ENCODE measurements at places on chromosomes 16 and 17.

GRCh38 chr17:64327201-64327930 lies 63.3 kb downstream of the PECAM1 start:
- no peaks in the 10 kb centered on the region for H3K27me3 ChIP-seq
- peaks cover 45% of the 10 kb centered on the region for H3K4me1 ChIP-seq
- H3K36me3 ChIP-seq, result peaks cover 6% of the 10 kb centered on the region
- ATAC-seq, result no peak

DNA sequence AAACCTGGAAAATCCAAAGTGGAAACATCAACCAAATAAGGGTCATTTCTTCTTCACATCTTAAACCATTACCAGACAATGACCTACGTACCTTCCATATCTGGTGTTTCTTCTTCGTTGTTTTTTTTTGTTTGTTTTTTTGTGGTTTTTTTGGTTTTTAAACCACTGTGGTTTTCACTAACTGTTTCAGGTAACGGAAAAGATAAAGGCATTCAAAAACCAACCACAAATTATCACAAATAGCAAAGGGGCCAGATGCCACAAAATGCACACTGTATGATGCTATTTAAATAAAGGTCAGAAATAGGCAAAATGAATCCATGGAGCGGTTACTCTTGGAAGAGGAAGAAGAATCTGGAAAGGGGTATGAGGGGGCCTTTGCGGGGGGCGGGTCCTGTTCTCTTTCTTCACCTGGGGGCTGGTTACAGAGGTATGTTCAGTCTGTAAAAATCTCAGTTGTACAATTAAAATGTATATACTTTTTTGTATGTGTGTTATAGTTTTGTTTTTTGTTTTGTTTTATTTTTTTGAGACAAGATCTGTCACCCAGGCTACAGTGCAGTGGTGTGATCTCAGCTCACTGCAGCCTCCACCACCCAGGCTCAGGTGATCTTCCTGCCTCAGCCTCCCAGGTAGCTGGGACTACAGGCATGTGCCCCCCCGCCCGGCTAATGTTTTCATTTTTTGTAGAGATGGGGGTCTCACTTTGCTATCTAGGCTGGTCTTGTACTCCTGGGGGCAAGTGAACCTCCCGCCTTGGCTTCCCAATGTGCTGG lies 29.6 kb downstream of the LITAF start:
- peak overlapping the region; percentile 31 for H3K27ac ChIP-seq
- no peak overlapping the region for H3K4me3 ChIP-seq
- no peak for ATAC-seq
- H3K36me3 ChIP-seq, result peaks cover 71% of the 10 kb centered on the region

- H3K4me3 ChIP-seq, result no peak overlapping the region
- no peaks in the 10 kb centered on the region for H3K36me3 ChIP-seq
- peaks cover 35% of the 10 kb centered on the region for H3K27me3 ChIP-seq
- no peak for ATAC-seq
- no peaks in the 10 kb centered on the region for H3K4me1 ChIP-seq
Observed at GRCh38 chr17:6079155-6079888, 9.1 kb downstream of the WSCD1 start.

- no peaks in the 10 kb centered on the region for H3K36me3 ChIP-seq
- no peak overlapping the region for H3K27ac ChIP-seq
- ATAC-seq, result no peak
Observed at GRCh38 chr16:84360170-84360569, 8.2 kb upstream of the ATP2C2 start.

DNA sequence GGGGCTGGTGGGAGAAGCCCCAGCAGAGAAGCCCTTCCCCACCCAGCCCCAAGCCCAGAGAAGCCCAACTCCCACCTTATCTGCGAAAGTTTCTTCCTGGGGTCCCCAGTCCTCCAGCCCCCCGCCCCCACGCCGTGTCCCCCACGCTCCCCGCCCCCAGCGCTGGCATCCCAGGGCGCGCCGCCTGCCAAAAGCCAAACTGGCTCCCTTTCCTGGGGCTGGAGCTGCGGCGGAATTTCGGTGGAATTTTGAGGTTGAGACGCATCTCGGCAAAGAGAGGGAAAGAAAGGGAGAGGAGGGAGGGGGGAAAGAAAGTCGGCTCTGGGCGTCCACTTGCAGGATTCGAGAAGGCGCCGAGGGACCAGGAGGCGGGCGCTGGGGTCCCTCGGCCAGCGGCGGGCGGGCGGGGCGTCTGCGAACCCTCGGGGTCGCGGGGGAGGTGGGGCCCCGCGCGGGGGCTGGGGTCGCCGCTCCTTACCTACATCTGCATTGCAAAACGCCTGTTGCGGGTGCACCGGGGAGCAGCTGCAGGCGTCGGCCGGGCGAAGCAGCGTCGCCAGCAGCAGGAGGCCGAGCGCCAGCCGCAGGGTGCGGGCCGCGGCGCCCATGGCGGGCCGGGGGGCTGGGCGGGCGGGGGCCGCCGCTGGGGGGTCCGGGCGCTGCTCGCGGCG lies 571 bp downstream of the TIMP2 start:
- peak; percentile 2 for ATAC-seq
- peak overlapping the region; percentile 76 for H3K4me3 ChIP-seq

GRCh38 chr16:57923841-57924240 lies 47.1 kb downstream of the CNGB1 start:
- H3K4me3 ChIP-seq, result no peak overlapping the region
- no peaks in the 10 kb centered on the region for H3K36me3 ChIP-seq
- peaks cover 52% of the 10 kb centered on the region for H3K27me3 ChIP-seq
- no peak overlapping the region for H3K27ac ChIP-seq
- H3K4me1 ChIP-seq, result no peaks in the 10 kb centered on the region
- no peak for ATAC-seq

GRCh38 chr17:50928646-50929045 lies 62.5 kb upstream of the TOB1 start:
- H3K4me1 ChIP-seq, result peaks cover 26% of the 10 kb centered on the region
- no peaks in the 10 kb centered on the region for H3K36me3 ChIP-seq
- no peak overlapping the region for H3K4me3 ChIP-seq
- ATAC-seq, result no peak
- H3K27ac ChIP-seq, result no peak overlapping the region

- H3K27me3 ChIP-seq, result peaks cover 11% of the 10 kb centered on the region
- no peak overlapping the region for H3K4me3 ChIP-seq
- no peak overlapping the region for H3K27ac ChIP-seq
- ATAC-seq, result no peak
Observed at GRCh38 chr17:77877036-77877435, 81.5 kb upstream of the TNRC6C start.

DNA sequence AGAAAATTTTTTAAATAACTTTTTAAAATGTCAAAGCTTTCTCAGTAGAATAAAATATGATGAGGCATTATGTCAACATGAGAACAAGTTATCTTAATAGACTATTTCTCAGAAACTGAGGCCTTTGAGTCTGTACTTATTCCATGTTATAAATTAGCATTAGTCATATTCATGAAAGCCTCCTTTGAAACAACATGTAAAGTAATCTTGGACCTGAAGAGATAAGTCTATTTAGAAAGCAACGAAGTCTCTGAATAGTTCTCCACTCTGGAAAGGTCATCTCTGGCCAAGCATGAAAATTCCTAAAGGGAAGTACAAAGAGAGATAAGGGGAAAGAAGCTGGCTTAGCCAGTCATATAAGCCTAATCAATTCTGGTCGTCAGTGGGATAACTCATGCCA lies 150.8 kb downstream of the CYB561 start:
- no peak for ATAC-seq
- no peak overlapping the region for H3K4me3 ChIP-seq
- H3K27ac ChIP-seq, result no peak overlapping the region
- H3K4me1 ChIP-seq, result no peaks in the 10 kb centered on the region
- H3K36me3 ChIP-seq, result peaks cover 20% of the 10 kb centered on the region

DNA sequence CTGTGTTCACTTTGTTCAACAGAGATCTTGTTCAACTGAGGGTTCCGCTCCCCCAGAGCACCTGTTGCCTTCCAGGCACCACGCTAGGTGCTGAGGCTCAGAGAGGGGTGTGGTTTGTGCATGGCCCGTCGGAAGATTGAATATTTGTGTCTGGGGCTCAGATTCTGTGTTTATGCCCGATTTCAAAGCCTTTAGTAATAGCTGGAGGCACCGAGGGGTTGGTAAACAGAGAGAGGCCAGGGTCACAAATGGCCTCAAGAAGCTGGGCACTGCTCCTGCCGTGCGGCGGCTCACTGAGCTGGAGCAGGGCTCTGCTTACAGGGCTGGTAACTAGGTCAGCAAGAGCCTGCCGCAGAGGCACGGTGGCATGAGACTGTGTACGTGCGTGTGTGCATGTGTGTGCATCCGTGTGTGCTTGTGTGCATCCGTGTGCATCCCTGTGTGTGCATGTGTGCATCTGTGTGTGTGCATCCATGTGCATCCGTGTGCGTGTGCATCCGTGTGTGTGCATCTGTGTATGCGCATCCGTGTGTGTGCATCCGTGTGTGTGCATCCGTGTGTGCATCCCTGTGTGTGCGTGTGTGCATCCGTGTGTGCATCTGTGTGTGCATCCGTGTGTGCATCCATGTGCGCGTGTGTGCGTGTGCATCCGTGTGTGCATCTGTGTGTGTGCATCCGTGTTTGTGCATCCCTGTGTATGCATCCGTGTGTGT lies 5.4 kb downstream of the ITGAE start:
- peak overlapping the region; percentile 33 for H3K4me3 ChIP-seq
- H3K4me1 ChIP-seq, result peaks cover 69% of the 10 kb centered on the region
- no peaks in the 10 kb centered on the region for H3K27me3 ChIP-seq
- ATAC-seq, result peak; percentile 35
- H3K36me3 ChIP-seq, result peaks cover 11% of the 10 kb centered on the region

- peak overlapping the region; percentile 72 for H3K27ac ChIP-seq
- H3K4me3 ChIP-seq, result no peak overlapping the region
- peaks cover 24% of the 10 kb centered on the region for H3K36me3 ChIP-seq
- H3K27me3 ChIP-seq, result no peaks in the 10 kb centered on the region
- peak; percentile 77 for ATAC-seq
Observed at GRCh38 chr16:84751947-84752346, 52.1 kb downstream of the USP10 start.

DNA sequence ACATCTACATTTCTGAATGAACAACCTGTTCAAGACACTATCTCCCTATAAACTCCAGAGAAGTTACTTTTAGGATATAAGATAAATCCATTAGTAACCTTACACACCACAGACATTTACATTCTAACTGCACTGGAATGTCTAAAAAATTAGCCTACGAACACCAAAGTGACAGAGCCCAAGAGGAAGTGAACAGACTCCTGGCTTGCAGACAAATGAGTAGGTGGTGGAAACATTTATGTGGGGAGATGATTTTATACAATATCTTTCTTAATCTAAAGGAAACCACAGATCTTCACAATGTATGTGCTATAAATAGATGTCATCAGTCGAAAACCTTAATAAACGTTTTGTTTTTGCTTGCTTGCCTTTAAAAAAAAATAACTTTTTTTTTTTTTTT lies 18.8 kb downstream of the ZNF652 start:
- no peaks in the 10 kb centered on the region for H3K27me3 ChIP-seq
- H3K36me3 ChIP-seq, result peaks cover 10% of the 10 kb centered on the region
- peak; percentile 52 for ATAC-seq
- H3K4me3 ChIP-seq, result peak overlapping the region; percentile 72

- peaks cover 35% of the 10 kb centered on the region for H3K36me3 ChIP-seq
- no peak overlapping the region for H3K4me3 ChIP-seq
- no peak overlapping the region for H3K27ac ChIP-seq
- no peaks in the 10 kb centered on the region for H3K27me3 ChIP-seq
- peaks cover 12% of the 10 kb centered on the region for H3K4me1 ChIP-seq
Observed at GRCh38 chr17:82854226-82854625, 14.4 kb upstream of the ZNF750 start.

GRCh38 chr16:85162478-85163277 lies 50.4 kb upstream of the CIBAR2 start:
- H3K4me3 ChIP-seq, result no peak overlapping the region
- ATAC-seq, result no peak
- H3K27me3 ChIP-seq, result peaks cover 34% of the 10 kb centered on the region
- H3K4me1 ChIP-seq, result peaks cover 8% of the 10 kb centered on the region
- H3K36me3 ChIP-seq, result no peaks in the 10 kb centered on the region

DNA sequence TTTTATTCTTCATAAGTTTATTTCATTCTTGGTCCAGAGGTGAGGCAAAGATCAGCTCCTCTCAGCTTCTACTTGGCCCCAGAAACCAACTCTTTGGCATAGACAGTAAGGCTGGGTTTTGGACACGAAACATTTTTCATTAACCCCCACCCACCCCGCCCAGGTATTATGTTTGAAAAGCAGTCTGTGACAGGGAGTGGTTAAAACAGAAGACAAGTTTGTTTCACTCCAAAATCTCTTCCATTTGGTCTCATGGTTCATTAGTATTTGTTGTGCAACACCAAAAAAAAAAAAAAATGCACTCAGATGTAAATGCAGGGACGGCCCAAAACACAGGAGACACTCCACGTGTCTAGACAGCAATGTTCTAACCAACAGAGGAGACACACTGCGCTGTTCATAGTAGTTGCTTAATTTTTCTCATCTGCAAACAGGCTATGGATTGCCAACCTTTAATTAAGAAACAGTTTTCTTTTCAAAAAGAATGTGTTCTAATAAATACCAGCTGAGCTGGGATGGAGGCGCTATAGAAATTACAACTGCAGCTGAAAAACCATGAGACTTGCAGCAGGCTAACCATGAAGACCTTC lies 39.8 kb upstream of the MMP2 start:
- H3K27me3 ChIP-seq, result peaks cover 9% of the 10 kb centered on the region
- no peak overlapping the region for H3K27ac ChIP-seq
- no peak for ATAC-seq
- no peaks in the 10 kb centered on the region for H3K36me3 ChIP-seq

- no peak for ATAC-seq
- no peak overlapping the region for H3K4me3 ChIP-seq
- no peaks in the 10 kb centered on the region for H3K36me3 ChIP-seq
- peaks cover 10% of the 10 kb centered on the region for H3K4me1 ChIP-seq
- peaks cover 29% of the 10 kb centered on the region for H3K27me3 ChIP-seq
Observed at GRCh38 chr16:89174055-89174827, 2.7 kb downstream of the CDH15 start.

- ATAC-seq, result no peak
- no peak overlapping the region for H3K4me3 ChIP-seq
- H3K27me3 ChIP-seq, result no peaks in the 10 kb centered on the region
- no peak overlapping the region for H3K27ac ChIP-seq
Observed at GRCh38 chr16:54817432-54817831, 113.2 kb upstream of the IRX5 start.

DNA sequence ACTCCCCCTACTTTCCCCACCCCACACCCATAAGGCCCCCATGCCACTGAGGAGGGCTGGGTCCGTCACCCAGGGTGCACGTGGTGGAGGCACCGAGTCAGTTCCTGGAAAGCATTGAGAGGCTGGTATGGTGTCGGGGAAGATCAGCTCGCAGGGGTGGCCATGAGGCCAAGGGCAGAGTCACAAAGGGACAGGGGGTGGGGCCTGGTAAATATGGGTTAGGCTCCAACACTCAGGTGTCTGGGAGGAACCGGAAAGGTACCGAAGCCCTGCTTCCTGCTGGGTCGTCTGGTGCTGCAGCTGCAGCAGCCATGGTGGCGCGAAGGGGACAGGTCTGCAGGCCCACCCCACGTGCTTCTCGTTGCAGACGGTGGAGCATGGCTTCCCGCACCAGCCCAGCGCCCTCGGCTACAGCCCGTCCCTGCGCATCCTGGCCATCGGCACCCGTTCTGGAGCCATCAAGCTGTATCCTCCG lies 30.2 kb downstream of the LLGL2 start:
- no peaks in the 10 kb centered on the region for H3K27me3 ChIP-seq
- peaks cover 6% of the 10 kb centered on the region for H3K36me3 ChIP-seq
- H3K4me3 ChIP-seq, result no peak overlapping the region
- no peaks in the 10 kb centered on the region for H3K4me1 ChIP-seq
- ATAC-seq, result no peak
- no peak overlapping the region for H3K27ac ChIP-seq

GRCh38 chr17:43662413-43663141 lies 855 bp upstream of the MEOX1 start:
- no peak for ATAC-seq
- H3K36me3 ChIP-seq, result no peaks in the 10 kb centered on the region
- peaks cover 56% of the 10 kb centered on the region for H3K27me3 ChIP-seq
- no peaks in the 10 kb centered on the region for H3K4me1 ChIP-seq
- H3K4me3 ChIP-seq, result no peak overlapping the region
- no peak overlapping the region for H3K27ac ChIP-seq
